ENCODE measurements at places on chromosomes 2 and 18.

- DNase-seq = no peak
Measured at GRCh38 chr2:8303322-8303832, 378.5 kb upstream of the ID2 start.

GRCh38 chr18:45825258-45826044 lies at the start of gene SIGLEC15:
TSS of gene SIGLEC15 (plus strand) at chr18:45825675. CDS start at chr18:45825729, 54 bp downstream.
- DNase-seq = no peak

- no peak for DNase-seq
Measured at GRCh38 chr2:36238106-36238505, 117.5 kb upstream of the CRIM1 start.

DNA sequence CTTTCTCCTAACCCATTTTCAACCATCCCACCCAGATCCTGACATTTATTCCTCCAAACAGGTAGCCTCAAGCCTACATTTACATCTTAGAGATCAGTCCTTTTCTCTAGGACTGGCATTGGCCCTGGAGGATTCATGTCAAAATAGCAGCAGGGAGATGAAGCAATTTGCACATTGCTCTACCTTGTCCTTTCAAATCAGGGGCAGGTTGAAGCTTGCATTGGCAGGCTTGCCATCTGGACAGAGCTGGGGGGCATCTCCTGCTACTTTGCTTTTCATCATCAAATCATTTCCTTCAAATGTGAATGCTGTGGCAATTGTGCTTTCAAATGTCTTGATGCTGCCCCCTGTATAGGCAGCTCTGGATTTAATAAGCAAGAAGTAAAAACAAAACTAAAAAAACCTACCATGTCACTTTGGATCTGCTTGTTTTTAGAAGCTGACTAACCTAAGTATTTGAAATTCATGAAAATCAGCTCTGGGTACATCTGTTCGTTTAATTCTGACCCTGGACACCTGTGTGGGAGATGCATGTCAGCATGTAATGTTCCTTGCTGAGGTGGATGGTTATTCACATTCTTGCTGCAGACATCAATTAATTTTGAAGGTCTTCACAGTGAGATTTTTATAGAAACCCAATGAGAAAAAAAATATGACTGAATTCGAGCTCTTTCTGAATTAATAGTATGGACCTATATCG lies 47.9 kb downstream of the KIF5C start:
- DNase-seq = no peak

GRCh38 chr2:120776649-120777048 lies 41.0 kb downstream of the GLI2 start:
- no peak for DNase-seq

DNA sequence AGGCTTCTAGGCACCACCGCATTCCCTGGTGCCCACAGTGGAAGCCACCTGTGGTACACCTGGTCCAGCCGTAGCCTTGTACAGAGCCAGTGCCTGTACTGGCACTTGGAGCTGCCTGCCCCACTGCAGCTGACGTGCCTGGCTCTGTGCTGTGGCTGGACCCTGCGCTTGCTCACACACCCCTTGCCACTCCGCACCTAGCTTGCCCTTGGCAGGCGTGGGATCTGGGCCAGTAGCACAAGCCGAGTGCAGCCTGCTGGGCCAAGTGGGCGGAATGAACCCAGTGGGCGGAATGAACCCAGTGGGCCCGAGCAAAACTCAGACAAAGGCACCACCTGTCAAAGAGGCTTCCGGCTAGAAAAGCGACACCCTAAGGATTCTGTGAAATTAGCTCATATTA lies 126.3 kb downstream of the ARHGAP28 start:
- DNase-seq = no peak

DNA sequence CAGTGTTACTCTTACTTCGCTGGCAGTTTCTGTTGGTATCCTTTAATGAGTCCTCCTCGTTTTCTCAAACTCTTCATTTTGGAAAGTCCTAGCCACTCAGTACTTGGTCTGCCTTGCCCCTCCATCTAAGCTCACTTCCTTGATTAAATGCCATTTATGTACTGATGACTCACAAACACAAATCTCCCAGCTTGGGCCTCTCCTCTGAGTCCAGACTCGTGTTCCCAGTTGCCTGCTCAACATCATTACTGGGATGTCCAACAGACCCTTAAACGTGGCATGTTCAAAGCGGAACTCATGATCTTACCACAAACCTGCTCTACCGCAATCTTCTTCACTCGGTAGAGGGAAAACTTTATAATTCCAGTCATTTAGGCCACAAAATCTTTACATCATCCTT lies 13.8 kb upstream of the CCDC68 start:
- DNase-seq = no peak

DNA sequence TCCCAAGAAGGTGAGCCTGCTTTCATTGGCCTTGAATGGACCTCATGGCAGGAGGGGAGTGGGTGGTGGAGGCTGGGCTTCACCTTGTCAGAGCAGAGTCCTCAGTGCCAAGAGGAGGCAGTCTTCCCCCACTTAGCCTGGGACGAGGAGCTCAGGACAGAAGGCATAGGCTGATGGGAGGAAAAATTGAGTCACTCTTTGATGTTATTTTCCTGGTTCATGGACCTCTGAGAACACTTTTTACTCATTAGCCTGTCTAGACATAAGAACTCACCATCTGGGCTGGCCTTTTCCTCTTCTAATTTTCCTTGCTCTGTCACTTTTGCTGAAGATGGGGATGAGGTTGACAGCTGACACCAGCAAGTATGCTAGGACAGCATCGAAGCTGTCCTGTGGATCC lies 225.7 kb upstream of the TNP1 start:
- DNase-seq = no peak

- no peak for DNase-seq
Measured at GRCh38 chr2:169860149-169860548, 32.9 kb downstream of the UBR3 start.

Data from AG04449 (cell line).